ENCODE measurements at places on chromosomes 6 and 20.

DNA sequence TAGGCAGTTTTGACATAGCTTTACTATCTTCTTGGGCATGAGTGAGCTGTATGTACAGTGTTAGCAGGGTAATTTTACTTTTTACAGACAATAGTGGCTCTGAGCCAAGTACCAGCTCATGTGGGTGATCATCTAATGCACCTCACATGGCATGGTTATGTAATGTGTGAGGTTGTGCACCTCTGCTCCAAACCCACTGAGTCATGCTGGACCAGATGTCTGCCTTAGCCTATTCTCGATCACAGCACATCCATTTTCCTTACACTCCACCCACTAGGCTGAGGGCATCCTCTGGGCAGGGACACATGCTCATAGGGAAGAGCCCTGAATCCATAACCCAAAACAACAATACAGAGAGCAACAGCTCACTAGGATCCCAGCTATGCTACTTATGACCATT lies 71.6 kb upstream of the FBXL4 start:
- no peak for DNase-seq

DNA sequence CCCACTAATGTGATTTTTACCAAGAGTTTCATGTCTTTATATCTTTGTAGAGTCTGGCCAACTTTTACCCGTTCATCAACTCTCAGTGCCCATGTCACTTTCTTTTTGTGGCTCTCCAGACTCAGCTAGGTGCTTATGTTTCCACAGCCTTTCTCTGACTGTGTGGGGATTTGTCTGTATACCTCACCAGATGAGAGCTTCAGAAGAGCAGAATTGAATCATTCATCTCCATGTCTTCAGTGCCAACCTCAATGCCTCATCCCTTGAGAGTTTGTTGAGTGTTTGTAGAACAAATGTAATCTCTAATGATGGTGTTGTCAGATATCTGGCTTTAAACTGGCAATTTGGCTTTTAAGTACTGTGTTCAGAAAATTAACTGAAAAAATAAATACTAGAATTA lies 16.8 kb upstream of the CCN2 start:
- DNase-seq: no peak

GRCh38 chr6:158068156-158068892 lies 86.7 kb downstream of the SYNJ2 start:
- DNase-seq: no peak

DNA sequence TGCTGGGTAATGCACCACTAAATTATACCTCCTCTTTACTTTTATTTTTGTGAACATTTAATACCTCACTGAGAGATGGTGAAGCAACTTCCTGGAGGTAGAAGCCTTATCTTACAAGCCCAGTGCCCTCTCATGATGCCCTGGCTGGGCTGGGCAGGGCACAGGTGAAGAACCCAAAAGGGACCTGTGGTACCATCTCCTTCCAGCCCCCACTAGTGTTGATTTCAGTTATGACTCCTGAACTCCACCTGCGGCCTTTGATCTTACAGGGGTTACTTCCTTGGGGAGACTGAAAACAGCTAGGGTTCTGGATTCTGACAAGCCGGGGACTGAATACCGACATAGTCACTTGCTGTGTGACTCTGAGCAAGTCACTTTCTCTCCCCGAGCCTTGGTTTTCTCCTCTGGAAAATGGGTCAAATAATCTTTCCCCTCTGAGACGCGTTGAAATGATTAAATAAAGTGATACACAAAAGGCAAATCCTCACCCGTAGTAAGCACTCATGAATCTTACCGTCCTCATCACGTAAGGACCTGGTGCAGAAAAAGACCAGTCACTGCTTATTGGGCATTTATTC lies 1.2 kb downstream of the SLC13A3 start:
- no peak for DNase-seq

GRCh38 chr6:13710552-13711323 lies 897 bp downstream of the RANBP9 start:
- DNase-seq: peak; percentile 69

GRCh38 chr20:6347916-6348315 lies 225.1 kb upstream of the FERMT1 start:
- DNase-seq: no peak

- DNase-seq: no peak
These were observed 359.1 kb downstream of the QKI start for GRCh38 chr6:163773646-163774045.

- no peak for DNase-seq
These were observed 83.9 kb upstream of the GPR6 start for GRCh38 chr6:109894181-109894580.

DNA sequence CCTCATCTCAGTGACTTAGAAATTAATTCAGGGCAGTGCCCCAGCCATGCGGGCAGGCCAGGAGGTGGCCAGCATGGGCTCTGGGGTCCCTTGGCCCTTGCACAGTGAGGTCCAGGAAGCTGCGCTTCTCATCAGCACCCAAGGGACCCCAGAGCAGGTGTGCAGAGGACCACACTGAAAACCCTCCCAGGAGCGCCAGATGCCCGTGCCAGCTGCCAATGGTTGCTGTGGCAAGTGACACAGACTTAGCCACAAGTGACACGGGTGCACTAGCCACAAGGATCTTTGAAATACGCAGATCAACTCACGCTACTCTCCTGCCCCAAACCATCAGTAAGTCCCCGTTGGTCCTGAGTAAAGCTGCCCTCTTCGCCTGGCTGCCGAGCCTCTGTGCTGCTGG lies 88.1 kb downstream of the ERMARD start:
- no peak for DNase-seq

GRCh38 chr6:18457065-18457737 lies 70.1 kb downstream of the RNF144B start:
- no peak for DNase-seq

DNA sequence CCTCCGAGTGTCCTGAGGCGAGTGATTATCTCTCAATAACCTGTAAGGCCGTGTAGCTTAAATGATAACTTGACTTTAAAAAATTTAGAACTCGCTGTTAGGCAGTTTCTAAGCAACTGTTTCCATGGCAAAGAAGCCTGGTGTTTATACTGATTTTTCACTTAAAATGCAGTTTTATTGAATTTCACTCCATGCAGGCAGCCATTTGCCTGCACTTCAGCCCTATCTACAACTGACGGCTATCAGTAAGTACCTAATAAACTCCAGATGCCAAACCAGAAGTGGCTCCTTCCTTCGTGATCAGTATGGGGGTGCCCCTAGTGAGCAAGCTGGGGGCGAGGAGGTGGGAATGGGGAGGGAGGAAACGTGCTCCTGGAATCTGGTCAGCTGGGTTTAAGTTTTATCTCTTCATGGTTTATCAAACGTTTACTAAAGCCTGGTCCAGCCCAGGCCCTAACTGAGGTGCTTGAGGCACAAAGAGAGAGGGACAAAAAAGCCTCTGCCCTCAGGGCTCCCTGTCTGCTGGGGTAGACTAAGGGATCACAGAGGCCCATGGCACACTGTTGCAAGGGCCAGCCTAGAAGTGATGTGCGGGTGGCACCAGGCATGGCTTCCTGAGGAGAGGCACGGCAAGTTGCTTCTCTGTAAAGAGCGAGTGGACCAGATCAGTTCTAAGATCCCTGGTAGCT lies 45.5 kb downstream of the TTI1 start:
- DNase-seq: no peak

All from glutamatergic neuron (in vitro differentiated cells).